Hindlimb muscle (tissue), 1 donor: ENCODE measurements at places on chromosomes 6 and 20.

DNA sequence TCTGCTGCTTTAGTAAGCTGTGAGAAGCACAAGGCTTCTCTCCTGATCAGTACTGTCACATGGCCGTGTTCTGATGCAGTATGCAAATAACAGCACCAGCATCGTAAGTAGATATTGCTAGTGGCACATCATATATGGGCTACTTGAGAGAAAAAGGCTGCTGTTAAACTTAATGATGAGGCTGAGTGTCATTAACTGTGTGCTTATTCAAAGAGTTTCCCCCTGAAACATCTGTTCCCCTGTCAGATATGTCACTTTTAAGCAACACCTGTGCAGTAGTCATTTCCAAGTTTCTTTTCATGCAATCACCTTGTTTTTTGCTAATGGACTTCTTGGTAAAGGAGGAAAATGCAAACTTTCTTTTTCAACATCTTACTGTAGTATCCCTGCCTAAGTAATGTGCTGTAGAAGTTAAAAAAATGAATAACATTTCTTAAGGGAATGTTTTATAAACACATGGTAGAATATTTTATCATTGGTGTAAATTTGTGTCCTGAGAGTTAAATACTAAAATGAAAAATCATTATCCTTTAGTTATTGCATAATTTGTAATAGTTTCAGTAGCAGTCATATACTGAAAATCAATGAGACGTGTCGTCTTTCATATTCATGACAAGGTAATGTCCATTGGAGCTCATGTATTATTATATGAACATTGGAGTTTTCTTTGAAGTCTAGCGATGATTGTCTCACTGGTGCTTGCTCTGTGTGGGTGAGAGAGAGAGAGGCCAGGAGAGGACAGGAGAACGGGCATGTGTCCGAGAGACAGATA is 366.3 kb downstream of the CDKAL1 start:
- no peak for DNase-seq

DNA sequence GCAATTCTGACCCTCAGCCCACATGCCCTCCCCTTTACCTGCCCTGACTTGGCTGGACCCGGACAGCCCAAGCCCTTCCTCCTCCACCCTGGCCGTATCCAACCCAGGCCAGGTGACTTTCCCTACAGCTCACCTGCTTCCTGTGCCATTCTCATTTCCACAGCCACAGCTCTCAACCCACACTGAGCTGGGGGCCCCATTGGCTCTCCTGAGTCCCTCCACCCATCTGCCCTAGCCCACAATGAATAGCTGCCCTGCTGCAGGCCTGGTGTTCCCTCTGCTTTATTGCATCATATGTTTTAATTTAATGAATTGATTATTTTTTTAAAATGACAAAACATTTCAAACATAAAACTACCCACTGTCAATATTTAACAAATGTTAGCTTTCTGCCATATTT is 118.5 kb upstream of the BACH2 start:
- no peak for DNase-seq

- DNase-seq, result no peak
These were observed 172.0 kb upstream of the NRSN1 start for GRCh38 chr6:23953976-23954375.

DNA sequence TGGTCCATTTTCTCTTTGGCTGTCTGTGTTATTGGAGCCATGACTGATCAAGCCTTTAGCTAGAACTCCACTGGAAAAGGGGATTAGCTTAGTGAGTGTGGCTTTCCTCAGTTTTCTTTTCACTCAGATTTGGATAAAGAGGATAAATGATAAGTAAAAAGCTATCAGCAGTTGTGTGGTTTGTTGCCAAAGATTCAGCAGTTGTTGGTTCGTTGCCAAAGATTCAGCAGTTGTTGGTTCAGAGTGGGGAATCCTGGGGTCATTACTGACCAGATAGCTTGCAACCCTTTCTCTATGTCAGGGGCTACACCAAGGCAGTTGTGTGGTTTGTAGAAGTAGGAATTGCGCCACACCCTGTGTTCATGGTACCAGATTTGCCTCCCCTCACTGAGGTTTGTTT is 107.7 kb upstream of the SCP2D1 start:
- DNase-seq, result no peak

DNA sequence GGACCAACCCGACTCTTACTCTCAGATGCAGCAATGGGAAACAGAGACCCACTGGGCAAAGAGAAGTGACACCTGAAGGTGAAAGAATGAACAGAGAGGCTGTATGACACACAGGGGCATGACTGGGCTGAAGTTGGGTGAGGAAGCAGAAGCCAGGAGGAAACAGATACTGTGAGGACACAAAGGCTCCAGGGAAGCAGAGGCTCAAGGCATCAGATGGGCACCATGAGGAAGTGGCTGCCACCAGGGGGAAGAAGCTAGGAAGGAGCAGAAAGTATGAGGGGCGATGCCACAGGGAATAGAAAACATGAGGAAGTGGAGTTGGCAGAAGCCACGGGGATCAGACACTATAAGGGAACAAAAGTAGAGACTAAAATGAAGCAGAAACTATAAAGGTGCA is 30.9 kb upstream of the OCSTAMP start:
- no peak for DNase-seq
